Activated T-helper 1 cell treated with anti-CD3 and anti-CD28 coated beads, Interleukin-12 subunit alpha, Interleukin-12 subunit beta, Interleukin-2, Interleukin-4 antibody, amounts not matched to agents 30 ng/mL and 10 ng/mL and 1 ng/mL, durations not matched to agents 14 hours and 24 hours and 36 hours (primary cell): ENCODE measurements at places on chromosomes 7 and 10.

GRCh38 chr10:88544140-88544870, 38.8 kb downstream of the RNLS start:
- DNase-seq, result no peak

DNA sequence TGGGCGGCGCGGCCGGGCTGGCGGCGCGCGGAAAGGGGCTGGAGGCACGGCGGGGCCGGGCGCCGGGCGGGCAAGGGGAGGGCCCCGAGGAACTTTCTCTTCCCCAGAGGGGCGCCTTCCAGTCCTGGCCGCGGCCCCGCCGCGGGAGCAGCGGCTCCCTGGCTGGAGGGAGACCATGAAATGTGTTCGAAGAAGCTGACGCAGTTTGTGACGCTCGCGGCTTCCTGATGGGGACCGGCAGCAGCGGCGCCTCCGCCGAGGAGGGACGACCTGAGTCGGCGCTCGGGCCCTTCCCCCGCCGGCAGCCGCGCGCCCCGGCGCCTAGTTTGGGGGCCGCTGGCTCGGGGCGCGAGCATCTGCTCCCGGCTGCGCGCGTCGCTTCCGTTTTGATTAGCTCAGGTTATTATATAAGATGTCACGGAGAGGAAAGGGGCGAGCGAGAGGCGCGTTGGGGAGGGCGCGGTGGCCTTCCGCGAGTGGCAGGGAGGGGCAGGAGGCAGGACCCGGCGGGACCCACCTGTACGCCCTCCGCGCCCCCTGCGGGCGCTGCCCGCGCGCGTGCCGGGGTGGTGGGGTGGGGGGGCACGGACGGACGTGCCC, 57.1 kb upstream of the PCGF5 start:
- peak; percentile 66 for DNase-seq

DNA sequence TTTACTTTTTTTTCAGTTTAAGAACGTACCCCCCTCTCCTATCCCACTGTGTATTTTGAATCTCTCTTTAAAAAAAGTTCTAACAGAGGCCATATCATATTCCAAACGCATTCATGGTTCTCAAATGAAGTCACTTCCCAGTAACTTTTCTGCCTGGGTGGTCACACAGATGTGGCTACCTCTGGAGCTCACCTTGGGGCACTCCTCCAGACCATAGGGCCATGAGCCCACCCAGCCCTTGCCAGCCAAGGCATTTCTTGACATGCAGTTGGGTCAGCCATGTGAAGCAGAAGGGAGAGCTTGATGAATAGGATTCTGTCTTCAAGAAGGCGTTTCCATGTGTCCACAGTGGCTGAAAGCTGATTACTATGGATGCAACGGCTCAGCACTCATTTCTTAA, 239.3 kb downstream of the RAB11FIP2 start:
- DNase-seq, result no peak

DNA sequence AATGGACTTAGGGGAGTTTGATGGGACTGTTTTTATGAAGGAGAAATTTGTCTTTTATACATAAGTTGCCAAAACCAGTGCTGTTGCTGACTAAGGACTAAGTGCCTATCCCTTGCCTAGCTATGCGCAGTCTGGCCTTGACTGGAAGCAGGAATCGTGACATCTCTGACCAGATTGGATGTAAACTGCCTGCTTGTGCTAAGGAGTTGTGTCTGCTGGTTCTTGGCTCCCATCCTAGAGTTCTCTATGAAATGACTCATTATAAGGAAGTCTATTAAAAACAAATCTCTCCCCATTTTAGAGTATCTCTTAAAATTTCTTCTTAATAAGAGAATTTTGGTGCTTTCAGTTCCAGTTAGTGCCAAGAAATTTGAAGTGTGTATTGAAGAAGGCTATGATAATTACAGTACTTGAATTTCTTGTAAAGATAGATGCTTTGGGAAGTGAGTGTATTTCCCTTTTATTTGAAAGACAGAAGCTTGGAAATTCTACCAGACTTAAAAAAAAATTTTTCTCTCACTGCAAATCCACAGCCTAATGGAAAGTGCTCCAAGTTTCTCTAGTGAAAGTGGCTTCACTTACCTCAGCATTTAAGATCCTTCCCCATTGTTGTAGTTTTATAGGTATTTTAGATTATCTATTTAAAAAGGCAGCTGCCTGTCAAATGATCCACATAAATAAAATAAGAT, 77.6 kb downstream of the BICC1 start:
- no peak for DNase-seq

DNA sequence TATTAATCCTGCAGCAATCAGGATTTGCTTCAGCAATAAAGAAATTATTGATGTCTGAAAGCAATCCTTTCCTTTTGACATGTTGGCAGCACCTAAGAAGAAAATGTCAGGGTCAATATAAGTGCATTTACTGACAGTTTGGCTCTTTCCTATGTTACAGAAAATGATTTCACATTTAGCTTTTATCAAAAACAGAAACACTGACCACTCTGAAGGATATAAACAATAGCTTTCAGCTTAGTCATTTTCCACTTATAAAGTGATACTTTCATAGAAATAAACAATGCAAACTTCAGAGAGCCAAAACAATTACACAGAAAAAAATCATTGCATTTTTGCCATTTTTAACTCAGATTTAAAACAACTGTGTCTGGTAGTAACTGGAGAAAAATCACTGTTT, 325.6 kb upstream of the KAT6B start:
- no peak for DNase-seq

GRCh38 chr7:85074-85882, 107.1 kb upstream of the FAM20C start:
- no peak for DNase-seq

GRCh38 chr10:21705828-21706176, 171.8 kb downstream of the MLLT10 start:
- no peak for DNase-seq

GRCh38 chr7:23680414-23681405, 711 bp downstream of the FAM221A start:
- peak; percentile 11 for DNase-seq

DNA sequence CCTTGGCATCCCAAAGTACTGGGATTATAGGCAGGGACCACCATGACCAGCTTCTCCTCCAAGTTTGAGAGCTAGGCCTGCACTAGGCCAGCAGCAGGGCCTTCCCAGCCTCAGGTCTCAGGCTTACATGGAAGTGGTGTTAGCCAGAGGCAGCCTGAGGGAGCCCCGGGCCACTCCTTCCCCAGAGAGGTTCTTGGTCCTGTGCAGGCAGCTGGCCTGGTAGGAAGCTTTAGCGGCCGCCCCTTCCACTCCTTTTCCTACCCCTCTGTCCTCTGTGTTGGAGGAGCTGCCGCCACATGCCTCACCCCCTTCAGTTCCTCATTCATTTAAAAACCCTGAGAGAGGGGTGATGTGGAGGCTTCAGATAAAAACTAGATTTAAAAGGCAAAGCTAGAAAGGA, 40.3 kb downstream of the TSPAN15 start:
- DNase-seq, result no peak

- no peak for DNase-seq
These were observed 256.6 kb upstream of the KLF6 start for GRCh38 chr10:4041635-4042034.
